NCI-H226 (cell line): ENCODE measurements at places on chromosomes 12 and 14.

DNA sequence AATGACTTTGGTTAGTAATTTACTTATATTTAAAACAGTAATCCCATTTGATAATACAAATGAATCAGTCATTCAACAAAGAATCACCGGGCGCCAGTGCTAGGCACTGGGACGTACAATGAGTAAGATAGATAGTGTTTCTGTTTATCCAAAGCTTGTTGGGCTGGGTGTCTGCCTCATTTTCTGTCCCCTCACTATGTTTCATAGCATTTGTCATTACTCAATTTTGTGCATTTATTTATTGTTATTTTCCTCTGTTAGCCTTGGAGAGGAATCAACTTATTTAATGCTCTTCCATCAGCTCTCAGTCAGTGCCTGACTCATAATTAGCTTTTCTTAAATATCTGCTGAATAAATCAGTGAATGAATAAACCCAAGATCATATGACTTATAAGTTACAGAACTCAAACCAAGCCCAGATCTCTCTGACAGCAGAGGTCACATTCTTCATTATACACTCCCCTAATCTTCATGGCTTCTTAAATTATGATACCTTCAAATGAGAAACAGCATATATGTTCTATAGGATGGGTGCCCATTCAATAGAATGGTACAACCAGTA, 86.2 kb downstream of the TSPAN8 start:
- no peak for DNase-seq

GRCh38 chr12:116144384-116144783, 133.1 kb downstream of the MED13L start:
- no peak for DNase-seq

DNA sequence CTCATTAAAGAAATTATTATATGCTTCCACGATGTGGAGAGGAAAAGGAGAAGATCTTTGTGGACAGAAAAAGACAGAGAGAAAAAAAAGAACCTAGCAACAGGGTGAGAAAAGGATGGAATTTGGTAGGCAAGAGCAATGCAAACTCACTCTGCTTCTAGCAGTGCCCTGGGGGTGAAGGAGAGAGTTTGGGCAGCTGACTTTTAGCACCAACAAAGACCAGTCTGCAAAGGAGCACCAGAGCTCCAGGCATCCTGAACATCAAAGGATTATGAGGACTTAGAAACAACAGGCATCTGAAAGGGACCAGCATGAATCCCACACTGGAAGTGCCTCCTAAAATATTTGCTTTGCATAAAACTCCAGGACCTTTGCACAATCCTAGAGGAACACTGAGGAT, 32.8 kb upstream of the RERG start:
- DNase-seq: no peak

DNA sequence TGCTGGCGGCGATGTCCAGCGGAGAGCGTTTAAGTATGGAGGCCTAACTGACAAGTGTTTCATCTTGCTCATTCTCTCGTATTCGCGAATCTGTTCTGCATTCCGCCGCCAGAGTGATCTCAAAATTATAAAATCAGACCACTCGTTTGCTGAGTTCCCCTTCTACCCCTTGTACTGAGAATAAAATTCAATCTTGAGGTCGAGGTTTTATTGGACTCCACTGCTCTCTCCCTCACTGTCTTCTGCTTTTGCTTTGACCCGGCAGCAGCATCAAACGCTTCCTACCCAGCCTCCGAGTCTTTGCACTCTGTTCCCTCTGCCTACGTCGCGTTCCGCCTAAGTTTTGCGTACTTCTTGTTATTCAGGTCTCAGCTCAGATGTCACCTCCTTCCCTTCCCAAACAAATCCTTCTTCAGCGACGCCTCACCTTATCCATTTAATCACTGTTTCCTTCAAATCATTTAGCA, 462 bp downstream of the KNTC1 start:
- DNase-seq: no peak

DNA sequence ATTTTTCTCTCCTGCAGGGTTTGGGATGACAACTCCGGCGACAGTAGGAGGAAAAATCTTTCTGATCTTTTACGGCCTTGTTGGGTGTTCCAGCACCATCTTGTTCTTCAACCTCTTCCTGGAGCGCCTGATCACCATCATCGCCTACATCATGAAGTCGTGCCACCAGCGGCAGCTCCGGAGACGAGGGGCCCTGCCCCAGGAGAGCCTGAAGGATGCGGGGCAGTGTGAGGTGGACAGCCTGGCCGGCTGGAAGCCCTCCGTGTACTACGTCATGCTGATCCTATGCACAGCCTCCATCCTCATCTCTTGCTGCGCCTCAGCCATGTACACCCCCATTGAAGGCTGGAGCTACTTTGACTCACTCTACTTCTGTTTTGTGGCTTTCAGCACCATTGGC, 72.3 kb upstream of the PSMC1 start:
- no peak for DNase-seq

DNA sequence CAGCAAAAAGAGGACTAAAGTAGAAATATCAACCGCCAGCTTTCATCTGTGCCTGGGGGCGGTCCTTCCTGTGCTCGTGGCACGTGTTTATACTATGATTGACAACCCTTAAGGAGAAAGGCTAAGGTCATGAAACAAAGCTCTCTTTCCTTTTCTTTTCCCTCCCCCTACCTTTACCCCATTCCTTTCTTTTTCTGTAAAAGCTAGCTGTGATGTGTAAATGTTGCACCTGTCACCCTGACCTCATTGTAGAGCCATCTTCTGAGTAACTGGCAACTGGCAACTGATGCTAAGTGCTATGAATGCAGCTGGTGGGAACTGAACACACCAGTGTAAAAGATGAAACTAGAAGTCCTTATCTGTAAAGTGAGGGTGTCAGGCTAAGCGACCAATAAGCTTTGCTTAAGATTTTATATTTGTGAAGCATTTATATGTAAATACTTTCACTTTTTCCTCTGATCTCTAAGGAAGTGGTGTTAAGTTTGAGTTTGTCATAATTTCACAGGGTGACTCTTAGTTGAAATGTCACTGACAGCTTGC, 102.8 kb upstream of the BCAT1 start:
- no peak for DNase-seq

- DNase-seq: no peak
These were observed 34.8 kb downstream of the AICDA start for GRCh38 chr12:8577879-8578278.

DNA sequence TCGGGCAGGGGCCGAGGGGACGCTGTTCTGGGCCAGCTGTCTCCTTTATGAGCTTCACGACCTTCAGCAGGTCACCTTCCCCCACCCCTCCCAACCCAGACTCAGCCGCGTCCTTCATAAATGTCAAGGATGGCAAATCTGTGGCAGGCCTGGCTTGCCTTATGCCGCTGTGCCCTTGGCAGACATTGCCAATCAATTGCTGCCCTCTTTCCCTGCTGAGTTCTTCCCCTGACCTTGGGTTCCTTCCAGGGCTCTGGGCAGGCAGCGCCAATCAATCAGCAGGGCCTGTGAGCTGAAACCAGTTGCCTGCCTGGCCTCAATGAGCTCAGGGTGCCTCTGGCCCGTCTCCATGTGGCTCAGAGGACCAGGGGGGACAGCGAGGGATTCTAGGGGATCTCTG, 7.7 kb downstream of the FAM222A start:
- no peak for DNase-seq

DNA sequence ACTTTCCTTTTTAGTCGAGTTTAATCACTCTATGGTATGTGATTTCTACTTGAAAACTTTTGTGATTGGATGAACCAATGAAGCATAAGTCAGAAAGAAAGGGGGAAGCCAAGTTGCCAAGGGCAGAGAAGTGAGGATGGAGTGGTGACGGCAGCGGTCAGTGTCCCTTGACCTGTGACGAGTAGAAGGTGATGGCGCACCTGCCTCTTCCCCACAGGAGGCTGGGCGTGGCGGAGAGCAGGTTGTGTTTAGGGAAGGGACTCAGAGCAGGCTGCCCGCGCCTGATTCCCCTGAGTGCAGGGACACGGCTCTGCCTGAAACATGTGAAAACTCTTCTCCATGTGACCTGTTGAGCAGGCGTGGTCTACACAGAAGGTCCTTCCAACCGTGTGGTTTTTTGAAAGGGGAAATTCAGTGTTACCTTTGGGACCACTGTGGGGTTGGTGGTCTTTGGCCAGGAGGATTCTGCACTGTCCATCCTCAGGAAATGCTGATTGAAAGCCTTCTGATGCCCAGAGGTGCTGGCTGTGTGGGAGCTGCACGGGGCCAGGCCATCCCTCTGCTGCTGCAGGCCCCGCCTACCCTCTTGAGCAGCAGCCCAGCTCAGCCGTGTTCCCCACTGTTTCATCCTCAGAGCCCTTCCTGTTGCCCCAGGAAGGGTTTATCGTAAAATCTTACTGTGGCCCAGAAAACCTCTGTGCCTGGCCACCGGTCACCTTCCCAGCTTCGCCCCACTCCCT, 23.5 kb upstream of the AMN start:
- no peak for DNase-seq

DNA sequence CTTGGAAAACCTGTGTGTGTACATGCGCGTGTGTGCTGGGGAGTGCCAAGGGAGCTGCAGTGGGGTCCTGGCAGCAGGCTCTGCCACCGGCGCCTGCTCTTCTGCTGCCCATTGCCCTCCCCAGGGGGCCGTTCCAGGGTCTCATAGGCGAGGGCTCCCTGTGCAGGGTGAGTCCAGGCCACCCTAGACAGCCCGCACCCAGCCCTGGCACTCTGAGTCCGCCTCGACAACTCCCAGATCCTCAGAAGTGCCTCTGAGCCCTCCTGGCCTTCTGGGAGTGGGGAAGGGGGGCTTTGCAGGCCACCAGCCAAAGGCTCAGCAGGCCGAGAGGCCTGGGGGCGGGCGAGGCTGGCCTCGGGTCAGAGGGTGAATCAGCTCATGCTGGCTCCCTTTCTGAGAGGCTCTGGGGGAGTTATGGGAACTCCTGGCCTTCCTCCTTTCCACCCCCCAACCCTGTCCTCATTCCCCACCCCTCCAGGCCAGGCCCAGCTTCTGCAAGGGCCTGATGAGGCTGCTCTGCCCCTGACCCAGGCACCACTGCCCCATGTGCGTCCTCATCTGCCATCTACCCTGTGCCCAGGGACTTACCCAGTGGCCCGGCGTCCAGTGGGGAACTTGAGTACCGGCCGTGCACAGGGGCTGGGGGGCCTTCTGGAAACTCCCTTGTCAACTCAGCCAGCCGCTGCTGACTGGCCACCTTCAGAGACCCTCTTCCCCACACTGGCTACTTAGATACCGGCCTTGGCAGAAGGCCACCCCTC, 2.1 kb upstream of the TEDC1 start:
- DNase-seq: peak; percentile 49
